ENCODE measurements at places on chromosomes 2 and 18.

DNA sequence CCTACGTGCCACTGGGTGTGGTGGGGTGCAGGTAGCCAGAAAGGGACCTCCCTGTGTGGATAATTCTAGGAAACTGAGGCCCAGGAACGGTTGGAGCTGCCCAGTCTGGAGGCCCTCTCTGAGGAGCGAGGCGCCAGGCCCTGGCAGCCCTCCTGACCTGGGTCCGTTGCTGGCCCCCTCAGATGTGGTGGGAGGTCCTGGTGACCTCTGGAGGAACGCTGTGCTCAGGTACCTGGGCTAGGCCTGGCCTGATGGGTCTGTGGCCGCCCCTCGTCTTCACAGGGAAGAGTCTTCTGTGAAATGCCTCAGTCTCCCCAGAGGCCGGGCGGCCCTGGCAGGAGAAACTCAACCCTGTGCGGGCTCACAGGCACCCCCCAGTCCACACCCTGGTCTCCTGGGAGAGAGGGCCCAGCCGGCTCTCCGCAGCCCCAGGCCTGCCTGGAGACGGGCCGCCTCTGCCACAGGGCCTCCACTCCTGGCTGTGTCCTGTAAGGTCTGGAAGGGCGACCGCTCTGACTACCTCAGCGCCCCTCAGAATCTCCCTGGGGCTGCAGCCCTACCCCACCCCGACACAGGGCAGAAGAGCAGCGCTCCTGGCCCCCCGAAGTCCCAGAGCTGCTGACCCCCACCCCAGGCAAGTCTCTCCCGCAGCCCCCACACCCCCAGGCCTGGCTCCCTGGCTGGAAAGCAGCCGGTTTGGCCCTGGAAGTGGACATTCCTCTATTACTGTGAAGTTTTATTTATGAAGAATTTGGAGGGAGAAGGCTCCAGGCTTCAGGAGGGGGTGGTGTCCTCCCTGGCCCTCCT is 3.7 kb downstream of the B3GNT7 start:
- DNase-seq, result no peak

- DNase-seq, result no peak
These were observed 843.8 kb upstream of the LRRTM1 start for GRCh38 chr2:81148323-81148722.

GRCh38 chr2:172177581-172177980 is 74.9 kb upstream of the DLX2 start:
- DNase-seq, result no peak

- no peak for DNase-seq
These were observed 806.4 kb downstream of the TRIB2 start for GRCh38 chr2:13522917-13523821.

- no peak for DNase-seq
These were observed 2185.6 kb upstream of the CELF4 start for GRCh38 chr18:39751161-39751560.

- DNase-seq, result no peak
These were observed 75.4 kb downstream of the CDK15 start for GRCh38 chr2:201881741-201882140.
